Natural killer cell treated with Interleukin-12 subunit alpha and Interleukin-12 subunit beta and Interleukin-15 and Interleukin-18, amount 100 ng/mL, for 72 hours (primary cell): ENCODE measurements at places on chromosomes 2 and 18. TPM values are rescaled to one million over a fixed set of nuclear protein-coding genes. Genes with fewer than 3 reads are reported as not detected.

DNA sequence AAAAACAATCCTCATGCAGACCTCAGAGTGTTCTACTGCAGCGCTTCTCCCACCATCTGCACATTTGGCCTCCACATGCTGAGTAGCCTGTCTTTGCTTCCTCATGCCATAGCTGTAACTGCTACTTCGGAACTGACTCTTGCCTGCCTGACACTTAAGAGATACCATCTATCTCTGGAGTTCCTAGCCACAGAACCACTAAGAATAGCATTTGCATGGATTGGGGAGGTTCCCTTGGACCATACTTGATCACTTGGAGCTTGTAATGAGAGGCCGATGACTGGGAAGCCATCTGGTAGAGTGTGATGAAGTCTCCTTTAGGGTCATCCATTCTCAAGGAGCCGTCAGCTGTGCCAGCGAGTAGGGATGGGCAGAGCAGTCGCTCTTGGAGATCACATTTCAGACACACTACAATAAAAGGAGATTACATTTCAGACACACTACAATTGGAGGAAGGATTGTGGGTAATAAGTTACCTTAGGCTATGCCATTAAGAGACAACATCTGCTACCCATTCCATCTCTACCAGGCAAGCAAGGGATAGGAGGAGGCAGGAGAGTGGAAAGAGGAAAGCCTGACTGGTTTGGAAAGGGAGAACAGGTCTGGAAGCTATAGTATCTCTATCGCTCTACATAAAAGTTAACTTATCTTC, 21.8 kb downstream of the DOK1 start:
- no peak for DNase-seq

DNA sequence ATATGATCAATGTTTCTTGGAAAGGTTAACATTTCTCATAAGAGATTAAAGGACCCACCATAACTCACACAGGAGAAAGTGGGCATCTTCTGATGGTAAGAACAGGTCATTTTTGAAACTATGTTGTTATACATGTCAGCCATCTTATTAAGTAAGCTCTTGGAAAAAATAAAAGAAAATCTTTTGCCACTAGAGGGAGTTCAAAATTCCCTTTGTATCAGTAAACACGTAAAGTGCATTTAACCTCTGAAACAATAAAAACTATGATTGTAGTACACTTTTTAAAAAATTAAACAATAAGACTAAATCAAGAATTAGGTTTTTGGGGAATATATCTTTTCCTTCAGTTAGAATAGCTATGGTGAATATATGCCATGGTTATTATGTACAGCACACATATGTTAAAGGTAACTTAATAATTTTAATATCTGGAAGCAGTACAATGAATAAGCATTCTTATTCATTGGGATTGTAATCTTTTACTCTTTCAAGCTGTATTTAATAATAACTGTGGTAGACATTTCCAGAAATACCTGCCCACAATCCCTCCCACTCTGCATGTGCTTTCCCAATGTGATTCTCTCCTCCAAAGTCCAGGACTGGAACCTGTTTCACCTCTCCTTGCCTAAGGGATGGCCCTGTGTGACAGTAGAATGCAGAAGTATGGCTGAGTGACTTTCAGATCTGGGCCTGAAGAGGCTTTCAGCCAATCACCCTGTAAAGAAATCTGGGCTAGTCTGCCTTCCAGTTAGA, 64.2 kb downstream of the RBMS1 start:
- DNase-seq, result no peak

DNA sequence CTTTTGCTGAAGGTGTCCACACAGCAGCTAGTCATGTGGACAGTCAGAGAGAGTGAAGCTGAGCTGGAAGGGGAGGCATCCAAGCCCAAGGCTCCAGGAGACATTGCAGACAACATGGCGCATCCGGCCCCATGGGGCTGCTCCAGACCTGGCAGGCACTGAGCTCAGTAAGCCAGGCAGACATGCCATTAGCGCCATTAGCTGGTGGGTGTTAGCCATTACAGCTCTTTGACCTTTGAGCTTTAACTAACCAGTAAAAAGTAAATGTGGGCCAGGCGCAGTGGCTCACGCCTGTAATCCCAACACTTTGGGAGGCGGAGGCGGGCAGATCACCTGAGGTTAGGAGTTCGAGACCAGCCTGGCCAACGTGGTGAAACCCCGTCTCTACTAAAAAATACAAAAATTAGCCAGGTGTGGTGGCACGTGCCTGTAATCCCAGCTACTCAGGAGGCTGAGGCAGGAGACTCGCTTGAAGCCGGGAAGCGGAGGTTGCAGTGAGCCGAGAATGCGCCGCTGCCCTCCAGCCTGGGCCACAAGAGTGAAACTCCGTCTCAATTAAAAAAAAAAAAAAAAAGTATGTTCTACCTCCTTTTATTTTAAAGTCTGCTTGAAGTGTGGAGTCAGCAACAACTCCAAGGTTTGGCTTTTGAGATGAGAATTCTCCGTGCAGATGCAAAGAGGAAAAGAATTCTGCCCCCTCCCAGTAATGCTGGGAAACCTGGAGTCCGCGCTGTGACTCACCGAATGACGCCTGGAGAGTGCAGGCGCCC, 69.4 kb downstream of the TWSG1 start:
- DNase-seq, result no peak

GRCh38 chr2:232028071-232028470, 66.6 kb downstream of the DIS3L2 start:
- DNase-seq, result no peak

DNA sequence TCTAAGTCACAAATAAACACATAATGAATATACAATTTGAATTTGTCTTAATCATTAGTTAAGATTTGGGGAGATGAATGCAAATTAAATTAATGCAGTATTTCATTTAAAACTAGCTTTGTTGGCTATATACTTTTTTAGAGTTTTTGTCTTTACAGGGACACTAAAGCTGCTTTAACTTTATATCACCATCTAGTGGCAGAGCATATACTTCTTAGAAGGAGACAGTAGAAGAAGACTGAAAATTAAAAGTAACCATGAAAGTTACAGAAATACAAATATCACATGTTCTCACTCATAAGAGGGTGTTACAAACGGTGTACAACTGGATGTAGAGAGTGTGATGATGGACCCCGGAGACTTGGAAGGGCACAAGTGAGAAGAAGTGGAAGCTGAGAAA, 268.3 kb upstream of the NETO1 start:
- DNase-seq, result no peak

DNA sequence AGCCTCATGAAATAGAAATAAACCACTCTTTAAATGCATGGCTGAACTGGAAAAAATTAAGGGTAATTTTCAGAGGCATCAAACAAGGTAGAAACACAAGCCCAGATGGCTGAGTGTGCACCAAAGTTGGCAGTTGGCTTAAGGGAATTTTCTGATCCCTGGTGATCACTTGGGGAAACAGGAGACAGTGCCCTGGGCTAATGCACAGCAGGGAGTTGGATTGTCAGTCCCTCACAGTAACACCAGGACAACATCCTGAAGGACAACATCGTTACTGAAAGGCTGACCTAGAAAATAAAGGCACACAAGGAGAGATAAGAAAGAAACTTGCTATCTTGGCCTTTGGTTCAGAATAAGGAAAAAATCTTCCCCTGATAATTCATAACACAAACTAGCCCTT, 417.0 kb downstream of the SLC4A3 start:
- DNase-seq, result no peak

GRCh38 chr2:120384486-120385354, 38.8 kb downstream of the INHBB start:
- no peak for DNase-seq

DNA sequence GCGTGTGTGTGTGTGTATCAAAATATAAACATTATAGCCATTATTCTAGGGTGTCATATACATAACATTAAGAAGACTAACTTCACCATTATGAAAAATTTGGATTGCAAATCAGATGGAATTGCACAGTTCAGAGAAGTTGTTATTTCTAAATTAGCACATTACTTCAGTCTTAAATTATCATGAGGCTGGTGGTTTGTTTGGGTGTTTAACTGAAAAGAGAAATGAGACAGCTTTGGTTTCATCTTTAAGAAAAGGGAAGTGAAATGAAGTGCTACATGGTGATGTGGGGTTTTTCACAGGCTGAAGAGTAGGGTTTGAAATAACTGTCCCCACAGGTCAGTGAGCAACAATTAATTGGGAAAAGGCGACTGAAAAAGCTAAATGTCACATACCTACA, 161.2 kb upstream of the XIRP2 start:
- no peak for DNase-seq

DNA sequence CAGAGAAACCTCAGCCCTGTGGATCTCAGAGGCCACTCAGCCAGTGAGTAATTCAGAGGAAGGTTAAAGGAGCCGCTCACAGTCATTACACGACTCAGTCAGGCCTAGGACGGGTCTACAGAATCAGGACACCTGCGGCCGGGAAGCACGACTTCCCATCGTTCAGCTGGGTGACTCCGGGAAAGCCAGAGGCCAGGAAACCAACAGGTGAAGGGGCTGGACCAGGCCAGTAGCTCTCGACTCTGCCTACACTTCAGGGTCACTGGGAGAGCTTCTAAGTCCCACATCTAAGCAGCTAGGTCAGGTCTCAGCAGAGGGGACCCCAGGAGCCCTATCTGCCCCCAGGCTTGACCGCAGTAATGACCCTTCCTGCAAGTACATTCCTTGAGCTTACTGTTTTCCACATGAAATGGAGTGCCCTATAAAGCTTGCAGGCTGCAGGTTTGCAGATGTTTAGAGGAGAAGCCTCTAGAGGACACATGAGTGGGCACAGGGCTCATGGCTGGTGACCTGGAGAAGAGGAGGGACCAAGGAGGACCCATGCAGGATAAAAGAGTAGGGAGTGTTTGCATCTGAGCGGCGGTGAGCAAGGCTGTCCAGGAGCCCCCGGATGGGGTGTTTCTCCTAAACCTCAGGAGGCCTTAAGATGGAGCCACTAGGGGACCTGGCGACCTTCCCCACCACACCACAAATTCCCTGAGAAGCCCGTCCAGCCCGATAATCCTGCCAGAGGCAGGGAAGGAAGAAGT, 9.5 kb downstream of the DIPK1C start:
- DNase-seq, result peak; percentile 39

GRCh38 chr2:29576231-29576630, 345.2 kb downstream of the ALK start:
- DNase-seq, result no peak

GRCh38 chr18:27616324-27616723, 431.2 kb upstream of the CHST9 start:
- no peak for DNase-seq

GRCh38 chr18:13266218-13267100, 47.9 kb downstream of the LDLRAD4 start:
- DNase-seq, result no peak

GRCh38 chr2:10963155-10963554, 51.4 kb downstream of the KCNF1 start:
- DNase-seq, result no peak

DNA sequence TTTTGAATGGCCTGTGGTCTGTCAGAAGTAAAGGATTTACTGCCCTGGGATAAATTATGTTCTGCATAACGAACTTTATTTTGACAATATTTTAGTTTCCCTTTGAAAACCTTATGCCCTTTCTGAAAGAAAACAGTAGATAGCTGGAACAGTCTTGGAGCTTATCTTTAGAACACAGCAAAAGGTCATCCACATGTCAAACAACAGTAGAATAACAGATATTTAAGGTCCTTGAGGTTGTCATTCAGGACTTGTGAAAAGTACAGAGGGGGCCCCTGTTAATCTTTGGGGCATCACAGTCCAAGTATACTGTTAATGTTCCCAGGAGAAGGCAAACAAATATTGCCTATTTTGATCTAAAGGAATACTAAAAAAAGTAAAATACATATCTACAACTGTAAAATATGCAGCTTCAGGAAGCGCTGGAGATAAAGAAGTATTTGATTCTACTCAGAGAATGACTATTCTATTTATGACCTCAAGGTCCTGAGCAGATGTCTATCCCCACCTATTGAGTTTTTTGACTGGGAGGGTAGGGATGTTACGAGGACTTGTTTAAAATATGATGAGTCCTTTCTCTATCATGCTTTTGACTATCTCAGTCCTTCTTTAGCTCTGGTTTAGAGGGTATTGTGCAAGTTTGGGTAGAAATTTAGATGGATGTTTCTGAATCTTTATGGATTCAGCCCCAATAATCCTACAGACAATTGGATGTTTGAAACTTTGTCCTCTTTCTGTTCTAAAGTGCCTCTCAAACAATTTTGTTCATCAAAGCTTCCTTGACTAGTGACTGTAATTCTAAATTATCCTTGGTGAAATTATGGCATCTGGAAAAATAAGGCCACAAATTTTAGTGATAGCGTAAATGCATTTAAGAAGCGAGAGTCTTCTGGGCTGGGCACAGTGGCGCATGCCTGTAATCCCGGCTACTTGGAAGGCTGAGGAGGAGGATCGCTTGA, 25.1 kb upstream of the TMEM214 start:
- no peak for DNase-seq

- no peak for DNase-seq
Observed at GRCh38 chr2:131801210-131801744, 273.6 kb downstream of the CCDC74A start.

GRCh38 chr18:77544792-77545191, 295.1 kb downstream of the GALR1 start:
- no peak for DNase-seq

- DNase-seq, result no peak
Observed at GRCh38 chr2:71668326-71669057, 215.1 kb downstream of the DYSF start.

DNA sequence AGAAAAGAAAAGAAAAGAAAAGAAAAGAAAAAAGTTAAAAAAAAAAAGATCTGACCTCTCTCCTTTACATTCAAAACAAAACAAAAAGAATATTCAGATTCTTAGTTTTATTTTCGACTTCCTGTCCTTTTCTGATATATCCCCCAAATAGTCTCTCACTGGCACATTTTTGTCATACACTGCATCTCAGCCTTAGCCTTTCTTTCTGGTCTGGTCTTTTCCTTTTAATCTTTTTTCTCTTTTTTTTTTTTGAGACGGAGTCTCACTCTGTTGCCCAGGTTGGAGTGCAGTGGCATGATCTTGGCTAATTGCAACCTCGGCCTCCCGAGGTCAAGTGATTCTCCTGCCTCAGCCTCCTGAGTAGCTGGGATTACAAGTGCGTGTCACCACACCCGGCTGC, 1.6 kb upstream of the RIOK3 start:
- no peak for DNase-seq

LCT gene
- total RNA-seq, result 0.33 TPM

APOB gene
- total RNA-seq, result not detected

BOLL gene
- total RNA-seq, result not detected

KIF5C gene
- total RNA-seq, result 8.6 TPM

PMS1 gene
- 37.1 TPM for total RNA-seq
